Midbrain (tissue), 1 donor: ENCODE measurements at places on chromosomes 2 and 18.
A peak's percentile ranks its signal among the peaks of the same experiment; 100 is the strongest.

DNA sequence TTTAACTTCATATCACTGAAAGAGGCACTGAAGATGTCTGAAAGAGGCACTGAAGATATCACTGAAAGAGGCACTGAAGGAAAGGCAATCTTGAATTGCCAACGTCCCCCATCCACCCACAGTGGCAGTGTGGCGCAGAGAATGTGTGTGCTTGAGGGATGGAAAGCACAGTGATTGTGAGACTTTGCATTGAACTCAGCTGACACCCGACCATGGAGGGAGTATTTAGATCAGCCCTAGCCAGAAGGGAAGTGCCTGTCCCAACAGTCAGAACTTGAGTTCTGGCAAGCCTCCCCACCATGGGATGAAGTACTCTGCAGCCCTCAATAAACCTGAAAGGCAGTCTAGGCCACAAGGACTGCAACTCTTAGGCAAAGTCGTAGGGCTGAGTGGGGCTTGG lies 33.8 kb downstream of the MAP4K3 start:
- no peak for DNase-seq

DNA sequence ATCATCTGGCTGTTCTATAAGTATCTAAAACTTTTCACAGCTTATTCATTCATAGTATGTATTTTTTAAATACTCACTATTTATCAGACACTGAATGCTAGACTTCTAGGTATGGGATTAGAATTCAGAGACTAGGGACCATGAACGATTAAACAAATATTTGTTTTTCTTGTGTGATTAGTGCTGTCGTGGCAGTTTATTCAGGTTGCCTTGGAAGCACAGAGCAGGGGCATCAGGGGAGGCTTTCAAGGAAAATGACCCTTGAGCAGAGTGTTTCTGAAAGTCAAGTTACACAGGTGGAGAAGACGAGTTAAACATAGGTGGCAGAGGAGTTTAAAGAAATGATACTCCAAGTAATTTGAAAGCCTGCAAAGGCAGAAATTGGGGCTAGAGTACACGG lies 5.7 kb downstream of the SPOPL start:
- DNase-seq: no peak

- no peak for DNase-seq
Observed at GRCh38 chr2:118464046-118464445, 375.8 kb downstream of the INSIG2 start.

GRCh38 chr2:71220743-71221142 lies 6.2 kb downstream of the PAIP2B start:
- no peak for DNase-seq

DNA sequence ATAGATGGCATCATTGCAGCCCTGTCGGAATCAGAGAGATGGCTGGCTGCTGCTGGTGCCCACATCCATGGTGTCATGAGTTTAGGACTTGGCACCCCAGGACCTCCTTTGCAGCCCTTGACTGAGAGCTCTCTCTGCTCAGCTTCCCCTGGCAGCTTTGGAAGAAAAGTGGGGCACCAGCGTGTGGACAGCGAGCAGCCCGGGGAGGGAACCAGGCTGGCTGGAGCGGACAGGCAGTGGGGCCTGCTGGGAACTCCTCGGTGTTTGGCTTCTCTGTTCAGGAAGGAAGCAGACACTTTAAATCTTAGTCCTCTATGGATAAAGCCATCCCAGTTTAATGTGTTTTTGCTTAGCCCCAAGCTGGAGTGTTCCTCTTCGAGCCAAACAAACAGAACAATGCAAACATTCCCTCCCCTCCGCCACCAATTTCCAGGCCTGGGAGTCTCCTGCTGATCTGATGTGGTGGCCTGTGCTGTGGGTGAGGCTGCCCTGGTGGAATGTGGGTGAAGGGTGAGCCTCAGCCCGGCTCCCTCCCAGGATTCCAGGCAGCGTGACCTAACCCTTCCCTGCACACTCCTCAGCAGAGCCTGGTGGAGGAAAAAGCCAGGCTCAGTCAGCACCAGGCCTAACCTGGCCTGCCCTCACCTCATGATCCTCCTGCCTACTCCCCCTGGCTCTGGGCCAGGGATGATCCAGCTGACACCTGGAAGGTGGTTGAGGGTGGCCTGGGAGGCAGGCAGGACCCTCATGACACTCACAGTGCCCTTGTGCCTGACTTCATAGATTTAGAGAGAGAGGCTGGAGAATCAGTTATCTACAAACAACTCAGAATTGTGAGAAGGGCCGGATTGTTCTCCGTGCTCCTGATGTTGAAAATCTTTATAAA lies 21.6 kb upstream of the ITGB6 start:
- DNase-seq: no peak

DNA sequence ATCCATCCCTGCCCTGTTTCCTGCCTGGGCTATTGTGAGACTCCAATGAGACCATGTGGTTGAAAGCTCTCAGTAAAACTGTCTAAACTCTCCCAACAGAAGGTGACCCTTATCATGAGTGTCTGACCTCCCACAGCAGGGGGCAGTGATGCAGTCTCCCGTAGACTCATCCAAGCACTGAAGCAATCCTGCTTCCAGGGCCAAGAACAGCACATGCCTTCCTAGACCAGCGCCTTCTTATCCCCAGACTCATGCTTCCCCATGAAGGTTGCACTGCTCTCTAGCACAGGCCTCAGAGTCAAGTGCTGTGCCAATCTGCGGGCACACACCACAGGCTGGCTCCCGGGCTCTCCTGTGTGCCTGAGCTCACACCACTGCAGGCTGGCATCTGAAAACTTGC lies 112.3 kb downstream of the TNS1 start:
- peak; percentile 31 for DNase-seq

DNA sequence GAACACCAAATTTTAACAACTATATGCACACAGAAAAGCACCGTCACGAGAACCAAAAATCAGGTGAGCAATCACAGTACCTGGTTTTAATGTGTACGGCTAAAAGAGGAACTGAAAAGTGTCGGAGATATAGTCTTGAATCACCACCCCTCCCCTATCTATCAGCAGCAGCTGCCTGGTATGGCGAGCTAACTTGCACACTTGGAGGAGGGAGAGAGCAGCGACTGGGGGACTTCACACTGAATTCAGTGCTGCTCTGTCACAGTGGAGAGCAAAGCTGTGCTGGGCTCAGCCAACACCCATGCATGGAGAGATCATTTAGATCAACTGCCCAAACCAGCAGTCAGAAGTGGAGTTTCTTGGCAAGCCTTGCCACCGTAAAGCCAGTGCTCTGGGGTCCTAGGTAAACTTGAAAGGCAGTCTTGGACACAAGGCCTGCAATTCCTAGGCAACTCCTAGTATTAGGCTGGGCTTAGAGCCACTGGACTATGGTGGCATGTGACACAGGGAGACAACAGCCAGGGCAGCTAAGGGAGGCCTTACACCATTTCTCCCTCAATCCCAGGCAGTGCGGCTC lies 89.2 kb upstream of the CD226 start:
- DNase-seq: peak; percentile 49

GRCh38 chr18:57197261-57197660 lies 50.4 kb downstream of the BOD1L2 start:
- no peak for DNase-seq

DNA sequence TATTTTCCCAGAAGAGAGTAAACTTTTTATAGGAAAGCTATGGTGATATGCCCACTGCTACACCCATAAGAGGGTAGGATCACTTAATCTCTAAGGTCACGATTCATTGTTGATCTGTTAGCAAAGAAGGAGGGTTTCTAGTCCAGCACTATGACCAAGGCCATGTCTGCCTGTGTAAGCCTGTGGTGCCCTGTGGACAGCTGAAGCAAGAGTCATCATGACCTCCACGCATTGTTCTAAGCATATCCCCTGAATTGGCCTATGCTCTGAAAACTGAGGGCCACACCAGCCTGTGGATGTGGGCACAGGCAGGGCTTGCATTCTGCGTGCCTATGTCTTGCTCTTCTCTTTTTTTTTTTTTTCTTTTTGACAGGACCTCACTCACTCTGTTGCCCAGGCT lies 89.8 kb upstream of the SMIM21 start:
- no peak for DNase-seq

DNA sequence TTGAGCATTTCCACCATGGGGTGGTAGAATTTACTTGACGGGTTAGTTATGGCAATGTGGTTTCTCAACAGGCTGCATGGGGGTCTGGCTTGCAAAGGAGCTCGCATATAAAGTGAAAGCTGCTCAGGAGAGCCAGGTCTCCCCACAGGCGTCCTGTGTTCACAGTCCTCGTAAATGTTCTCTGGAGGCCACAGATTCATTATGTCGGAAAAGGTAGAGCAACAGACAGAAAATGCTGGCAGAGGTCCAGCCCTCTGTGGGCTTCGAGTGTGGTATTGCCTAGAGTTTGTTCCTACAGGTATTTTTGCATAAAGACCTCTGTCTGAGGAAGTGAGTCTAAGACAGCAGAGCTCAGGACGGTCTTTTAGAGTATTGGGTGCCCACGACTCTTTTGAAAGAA lies 96.4 kb downstream of the CDCA7 start:
- no peak for DNase-seq

GRCh38 chr2:130949954-130950353 lies 113.2 kb downstream of the ARHGEF4 start:
- no peak for DNase-seq

DNA sequence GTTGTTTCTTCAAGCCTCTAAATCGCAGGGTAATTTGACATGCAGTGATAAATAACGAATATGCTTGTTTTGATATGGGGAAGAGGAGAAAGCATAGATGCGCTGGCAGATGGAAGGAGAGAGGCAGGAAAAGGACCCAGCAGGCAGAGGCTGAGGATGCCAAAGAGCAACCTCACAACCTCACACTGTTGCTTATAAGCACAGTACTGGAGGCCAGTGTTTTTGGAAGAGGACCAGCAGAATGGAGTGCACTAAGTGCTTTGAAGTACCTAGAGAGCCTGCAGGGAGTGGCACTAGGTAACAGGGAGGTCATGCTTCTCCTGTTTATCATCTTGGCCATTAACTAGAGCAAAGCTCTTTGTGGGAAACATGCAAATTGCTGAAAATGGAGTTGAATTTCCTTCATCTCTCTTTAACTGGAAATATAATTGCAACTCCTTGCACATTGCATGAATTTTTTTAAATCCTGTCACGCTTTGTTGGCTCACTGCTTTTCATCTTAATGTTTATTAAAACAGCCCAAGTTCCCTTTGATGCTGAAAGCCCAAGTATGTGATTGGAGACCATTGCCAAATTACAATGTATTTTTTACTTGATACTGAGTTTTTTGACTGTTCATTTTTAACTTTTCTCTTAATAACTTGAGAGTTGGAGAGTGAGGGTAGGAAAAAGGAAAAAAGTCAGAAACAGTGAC lies 236.4 kb downstream of the LRRTM1 start:
- no peak for DNase-seq

DNA sequence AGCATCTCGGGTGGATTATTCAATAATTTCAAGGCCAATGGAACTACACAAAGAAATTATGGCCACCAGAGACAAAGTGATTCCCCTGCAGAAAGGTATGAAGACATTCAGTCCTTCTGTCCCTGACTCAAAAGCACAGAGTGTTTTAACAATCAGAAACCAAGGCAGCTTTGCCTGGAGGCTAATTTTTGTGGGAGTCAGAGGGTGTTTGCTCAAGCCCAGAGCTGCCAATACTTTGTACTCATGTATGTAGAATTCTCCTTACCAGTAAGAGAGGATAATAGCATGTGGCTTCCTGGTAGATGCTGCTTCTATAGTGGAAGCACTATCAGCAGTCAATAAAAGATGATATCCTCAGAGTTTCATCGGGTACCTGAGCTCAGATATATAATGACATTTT lies 178.4 kb downstream of the KCNE4 start:
- no peak for DNase-seq

GRCh38 chr2:110816404-110817365 lies 84.3 kb downstream of the ACOXL start:
- no peak for DNase-seq

- no peak for DNase-seq
Observed at GRCh38 chr2:44895061-44895460, 46.4 kb upstream of the SIX3 start.

- DNase-seq: no peak
Observed at GRCh38 chr2:172775319-172775718, 39.7 kb downstream of the RAPGEF4 start.

DNA sequence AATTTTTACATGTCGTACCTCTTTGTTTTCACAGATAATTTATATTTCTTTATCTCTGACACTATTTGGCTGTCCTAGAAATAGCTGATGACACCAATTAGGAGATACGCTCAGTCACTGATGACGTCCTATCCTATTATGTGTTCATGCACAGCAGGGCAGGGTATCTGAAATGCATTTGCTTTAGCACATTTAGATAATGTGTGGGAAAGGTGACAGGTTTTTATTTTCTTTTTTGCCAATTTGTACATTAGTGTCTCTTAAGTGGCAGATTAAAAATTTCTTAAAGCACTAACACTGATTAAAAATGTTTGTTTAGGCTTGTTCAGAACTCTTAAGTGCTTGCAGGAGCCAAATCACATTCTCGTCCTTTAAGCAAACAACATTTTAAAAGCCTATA lies 39.7 kb downstream of the CDC42EP3 start:
- no peak for DNase-seq

DNA sequence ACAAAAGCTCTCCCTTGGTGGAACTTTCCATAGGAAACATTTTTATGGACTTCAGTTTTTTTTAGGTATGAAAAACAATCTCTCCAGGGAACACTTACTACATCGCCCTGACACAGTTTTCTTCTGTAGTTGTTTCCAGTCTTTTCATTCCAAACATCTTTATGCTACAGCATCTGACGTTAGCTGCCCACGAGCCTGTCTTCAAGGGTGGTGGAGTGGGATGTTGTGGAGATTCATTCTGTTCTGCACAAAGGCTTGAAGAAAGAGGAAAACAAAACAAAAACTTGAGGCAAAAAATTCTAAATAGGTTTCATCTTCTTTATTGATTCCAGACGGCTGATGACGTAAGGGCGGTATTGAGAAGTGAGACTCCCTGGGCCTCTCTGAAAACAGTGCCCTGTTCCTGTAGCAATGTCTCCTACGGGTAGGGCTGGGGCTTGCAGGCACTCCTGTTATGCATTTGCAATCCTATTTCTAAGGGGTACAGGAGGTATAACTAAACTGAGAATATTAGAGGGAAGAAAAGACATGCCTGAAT lies 375.0 kb downstream of the RNF144A start:
- DNase-seq: no peak

- DNase-seq: no peak
Observed at GRCh38 chr2:111227716-111228141, 107.0 kb downstream of the BCL2L11 start.

GRCh38 chr2:238228700-238229099 lies 11.1 kb downstream of the HES6 start:
- no peak for DNase-seq

DNA sequence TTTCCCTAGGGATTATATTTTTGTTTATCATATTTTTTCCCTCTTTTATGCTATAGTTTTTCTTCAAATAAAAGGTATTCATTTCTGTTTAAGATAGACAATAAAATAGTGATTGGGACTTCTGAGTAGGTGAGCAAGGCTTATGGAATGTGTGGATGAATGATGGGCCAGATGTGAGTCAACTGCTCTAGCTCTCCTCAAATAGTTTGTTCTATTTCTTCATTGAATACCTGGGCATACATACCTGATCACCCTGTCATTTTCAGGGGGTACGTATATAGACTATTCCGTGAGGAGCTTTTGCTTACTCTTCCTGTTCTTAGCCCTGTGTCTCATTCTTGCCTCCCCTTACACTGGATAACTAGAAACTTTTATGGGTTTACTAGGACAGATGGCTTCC lies 41.9 kb downstream of the BABAM2 start:
- no peak for DNase-seq

GRCh38 chr2:126913329-126913728 lies 14.6 kb downstream of the TEX51 start:
- no peak for DNase-seq

- no peak for DNase-seq
Observed at GRCh38 chr18:77422974-77423867, 173.6 kb downstream of the GALR1 start.

GRCh38 chr18:50896093-50896492 lies 17.2 kb downstream of the ME2 start:
- no peak for DNase-seq

GRCh38 chr18:61337527-61337926 lies 4.3 kb downstream of the CDH20 start:
- DNase-seq: no peak
